Activated CD8-positive, alpha-beta memory T cell treated with anti-CD3 and anti-CD28 coated beads for 1 hour (primary cell): ENCODE measurements at places on chromosomes 3 and 15.

DNA sequence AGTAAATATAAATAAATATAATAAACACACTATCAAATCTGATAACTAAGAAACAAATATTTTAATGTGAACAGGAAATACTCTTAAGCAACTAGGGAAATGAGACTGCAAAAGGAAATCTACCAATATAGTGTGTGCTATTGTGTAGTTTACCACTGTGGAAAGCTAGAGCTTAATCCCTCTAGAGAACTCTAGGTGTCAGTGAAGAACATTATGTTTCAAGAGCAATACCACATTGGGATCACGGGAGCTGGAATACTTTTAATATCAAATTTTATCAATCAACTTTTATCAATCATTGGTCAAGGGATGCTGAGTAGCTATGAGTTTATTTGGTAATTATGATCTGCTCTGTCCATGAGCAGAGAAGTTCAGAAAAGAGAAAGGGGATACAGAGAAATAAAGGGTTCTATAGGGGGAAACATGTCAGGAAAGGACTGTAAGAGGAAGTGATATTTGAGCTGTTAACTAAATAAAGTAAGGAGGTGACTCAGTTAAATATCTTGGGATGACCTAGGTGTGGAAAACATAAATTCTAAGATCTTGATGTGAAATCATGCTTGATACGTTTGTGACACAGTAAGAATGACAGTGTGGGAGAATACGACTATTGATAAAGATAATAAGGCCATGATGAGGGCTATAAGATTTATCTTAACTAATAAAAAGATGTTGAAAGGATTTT is 762.2 kb upstream of the ALCAM start:
- no peak for DNase-seq

GRCh38 chr3:55588146-55588765 is 101.2 kb upstream of the WNT5A start:
- DNase-seq = no peak

DNA sequence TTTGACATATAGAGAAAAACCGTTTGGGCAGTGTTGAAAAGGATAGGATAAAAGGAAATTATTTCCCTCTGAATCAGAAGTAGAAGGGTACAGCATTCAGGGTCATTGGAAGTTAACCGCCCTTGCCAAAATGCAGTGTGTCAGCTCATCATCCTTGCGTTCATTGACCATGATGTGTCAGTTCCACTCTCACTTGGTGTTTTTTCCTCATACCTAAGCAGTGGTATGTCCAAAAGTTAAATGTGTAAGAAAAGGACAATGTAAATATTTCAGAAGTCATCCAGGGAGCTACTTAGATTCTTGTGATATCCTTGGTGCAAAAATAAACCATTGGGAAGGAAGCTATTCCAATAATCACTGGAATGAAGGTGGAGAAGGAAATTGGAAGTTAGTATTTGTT is 50.7 kb downstream of the MAP6D1 start:
- DNase-seq = no peak

DNA sequence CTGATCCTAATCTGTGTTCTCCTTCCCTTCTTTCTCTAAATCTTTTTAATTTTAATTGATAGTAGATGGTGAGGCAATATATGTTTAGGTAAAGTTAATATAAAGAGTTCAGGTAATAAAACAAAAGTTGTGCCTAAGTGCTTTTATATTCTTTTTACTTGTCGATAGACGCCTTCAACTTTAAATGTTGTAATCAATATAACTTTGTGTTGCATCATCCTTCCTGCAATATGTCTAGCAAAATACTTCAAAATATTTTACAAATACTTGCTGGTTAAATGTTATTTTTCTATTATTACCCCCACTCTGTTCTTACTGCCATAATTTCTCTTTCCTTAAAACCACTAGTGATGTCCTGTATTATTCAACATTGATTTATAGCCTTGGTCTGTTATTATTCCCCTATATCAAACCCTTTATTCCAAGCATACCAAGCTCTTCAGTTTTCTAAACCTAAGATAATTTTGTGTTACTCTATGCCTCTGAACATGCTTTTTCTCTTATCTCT is 92.4 kb downstream of the NAALADL2 start:
- no peak for DNase-seq

- no peak for DNase-seq
These were observed 184.6 kb upstream of the GPR149 start for GRCh38 chr3:154614601-154615000.

- DNase-seq = no peak
These were observed 45.0 kb downstream of the LSM3 start for GRCh38 chr3:14223595-14223994.

- no peak for DNase-seq
These were observed 50.7 kb downstream of the ADCY5 start for GRCh38 chr3:123397921-123398785.
